ENCODE measurements at places on chromosomes 16 and 17. TPM values are rescaled to one million over a fixed set of nuclear protein-coding genes. Genes with fewer than 3 reads are reported as not detected.

The ZFPM1 gene
- 14.1 TPM for total RNA-seq

The CDRT15 gene
- not detected for total RNA-seq

The ATP2C2 gene
- total RNA-seq = not detected

The CCL8 gene
- not detected for total RNA-seq

The TMC8 gene
- 0.07 TPM for total RNA-seq

The C1QTNF8 gene
- not detected for total RNA-seq

The KRTAP2-4 gene
- not detected for total RNA-seq

The TAC4 gene
- total RNA-seq = not detected

DNA sequence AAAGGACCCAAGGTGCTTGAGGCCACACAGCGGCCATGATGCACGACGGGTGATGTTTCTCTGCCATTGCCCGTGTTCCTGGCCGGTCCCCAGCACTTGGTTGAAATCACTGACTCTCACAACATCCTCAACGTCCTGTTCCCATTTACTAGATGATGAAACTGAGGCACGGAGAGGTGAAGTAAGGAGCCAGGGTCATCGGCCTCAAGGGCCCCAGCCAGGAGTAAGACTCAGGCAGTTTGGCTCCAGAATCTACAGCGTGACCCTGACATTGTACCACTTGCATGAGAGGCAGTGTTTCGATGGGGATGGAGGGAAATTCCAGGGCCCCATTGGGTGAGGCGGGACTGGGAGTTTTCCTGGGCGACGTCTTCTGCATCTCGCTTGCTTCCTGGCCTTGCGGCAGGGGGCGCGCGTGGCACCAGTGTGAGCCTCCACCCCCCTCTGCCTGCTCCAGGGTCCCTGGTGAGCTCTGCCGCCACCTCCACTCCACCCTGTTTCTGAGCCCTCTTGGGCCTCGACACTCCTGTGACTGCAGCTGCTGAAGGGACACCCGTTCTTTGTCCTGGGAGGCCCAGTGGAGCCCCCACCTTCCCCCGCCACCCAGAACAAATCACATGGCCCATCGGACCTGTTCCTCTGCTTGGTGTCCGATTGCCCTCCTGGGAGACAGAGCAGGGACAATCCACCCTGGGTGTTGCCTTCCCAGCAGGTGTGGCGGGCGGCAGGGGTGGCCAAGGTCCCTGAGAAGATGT lies 133.0 kb upstream of the GSE1 start:
- no peak for DNase-seq

- no peak for DNase-seq
Measured at GRCh38 chr17:80611816-80612215, 67.2 kb downstream of the RPTOR start.

DNA sequence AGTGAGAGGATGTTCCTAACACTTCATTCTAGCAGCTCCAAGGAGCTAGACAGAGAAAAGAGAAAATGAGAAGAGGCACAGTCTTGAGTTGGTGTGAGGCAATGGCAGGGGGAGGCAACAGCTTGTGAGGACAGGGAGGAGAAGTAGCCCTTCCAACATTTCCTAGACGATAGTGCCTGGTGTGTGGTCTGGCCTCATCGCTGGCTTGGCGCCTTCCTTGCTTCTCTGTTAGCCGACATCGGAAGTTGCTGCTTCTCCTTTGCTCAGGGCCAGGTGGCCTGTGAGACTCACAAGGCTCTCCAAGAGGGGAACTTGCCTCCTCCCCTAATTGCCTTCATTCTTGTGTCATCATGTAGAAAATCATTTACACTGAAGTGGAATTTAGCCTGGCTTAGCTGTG lies 208.7 kb downstream of the MAP2K4 start:
- DNase-seq = no peak

DNA sequence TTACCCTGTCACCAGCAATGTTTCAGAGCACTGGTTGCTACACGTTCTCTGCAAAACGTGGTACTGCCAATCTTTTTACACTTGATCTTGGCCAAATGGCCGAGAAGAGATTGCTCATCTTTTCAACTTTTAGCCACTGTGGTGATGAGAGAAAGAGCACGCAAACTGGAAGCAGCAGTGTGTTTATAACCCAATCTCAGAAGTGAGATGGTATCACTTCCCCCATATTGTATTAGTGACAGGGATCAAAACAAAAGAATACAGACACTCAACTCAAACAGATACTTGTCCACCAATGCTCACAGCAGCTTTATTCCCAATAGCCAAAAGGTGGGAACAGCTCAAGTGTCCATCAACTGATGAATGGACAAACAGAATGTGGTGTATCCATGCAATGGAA lies 72.1 kb upstream of the FA2H start:
- no peak for DNase-seq

DNA sequence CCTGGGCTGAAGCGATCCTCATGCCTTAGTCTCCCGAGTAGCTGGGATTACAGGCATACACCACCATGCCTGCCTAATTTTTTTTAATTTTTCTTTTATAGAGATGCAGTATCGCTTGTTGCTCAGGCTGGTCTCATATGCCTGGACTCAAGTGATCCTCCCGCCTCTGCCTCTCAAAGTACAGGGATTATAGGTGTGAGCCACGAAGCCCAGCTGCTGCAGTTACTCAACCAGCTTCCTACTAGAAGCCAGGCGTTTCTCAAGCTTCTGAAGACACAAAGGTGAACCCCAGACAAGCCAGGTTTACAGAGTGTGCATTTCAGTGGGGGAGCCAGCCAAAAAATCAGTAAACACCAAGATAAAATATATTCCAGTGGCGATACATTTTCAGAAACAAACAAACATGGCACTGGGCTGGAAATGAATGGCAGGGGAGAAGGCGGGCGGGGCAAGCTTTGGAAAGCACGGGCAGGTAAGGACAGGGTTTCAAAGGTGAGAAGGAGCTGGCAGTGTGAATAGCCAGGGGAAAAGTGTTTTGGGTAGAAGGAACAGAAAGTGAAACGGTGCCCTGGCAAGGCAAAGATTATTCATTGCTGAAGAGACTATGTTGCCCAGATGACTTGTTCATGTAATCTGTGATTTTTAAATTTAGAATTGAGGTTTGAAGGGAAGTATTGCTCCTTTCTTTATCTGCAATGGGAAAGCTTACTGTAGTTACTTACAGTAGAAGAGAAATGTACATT lies 471.1 kb downstream of the WWOX start:
- DNase-seq = no peak

DNA sequence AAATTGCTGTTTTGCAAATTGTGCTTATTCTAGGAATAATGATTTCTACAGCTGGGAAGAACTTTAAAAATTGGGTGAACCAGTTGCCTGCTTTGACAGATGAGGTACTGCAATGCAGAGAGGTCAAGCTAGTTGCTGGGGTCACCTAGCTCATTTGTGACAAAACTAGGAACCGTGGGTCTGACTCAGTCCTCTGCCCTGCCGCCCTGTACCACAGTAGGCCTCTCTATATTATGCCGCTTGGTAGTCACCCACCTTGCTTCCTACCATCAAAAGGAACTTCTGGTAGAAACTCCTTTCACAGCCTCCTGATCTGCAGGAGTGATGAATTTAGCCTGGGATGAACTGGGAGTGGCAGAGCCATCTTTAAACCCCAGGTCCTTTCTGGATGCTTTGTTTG lies 105.7 kb downstream of the PITPNC1 start:
- DNase-seq = no peak

GRCh38 chr16:3180445-3180878 lies 7.5 kb upstream of the OR1F1 start:
- peak; percentile 40 for DNase-seq

- no peak for DNase-seq
Measured at GRCh38 chr17:20243524-20243923, 223.8 kb downstream of the LGALS9B start.

GRCh38 chr17:63961355-63962212 lies 11.1 kb downstream of the SCN4A start:
- DNase-seq = peak; percentile 11

DNA sequence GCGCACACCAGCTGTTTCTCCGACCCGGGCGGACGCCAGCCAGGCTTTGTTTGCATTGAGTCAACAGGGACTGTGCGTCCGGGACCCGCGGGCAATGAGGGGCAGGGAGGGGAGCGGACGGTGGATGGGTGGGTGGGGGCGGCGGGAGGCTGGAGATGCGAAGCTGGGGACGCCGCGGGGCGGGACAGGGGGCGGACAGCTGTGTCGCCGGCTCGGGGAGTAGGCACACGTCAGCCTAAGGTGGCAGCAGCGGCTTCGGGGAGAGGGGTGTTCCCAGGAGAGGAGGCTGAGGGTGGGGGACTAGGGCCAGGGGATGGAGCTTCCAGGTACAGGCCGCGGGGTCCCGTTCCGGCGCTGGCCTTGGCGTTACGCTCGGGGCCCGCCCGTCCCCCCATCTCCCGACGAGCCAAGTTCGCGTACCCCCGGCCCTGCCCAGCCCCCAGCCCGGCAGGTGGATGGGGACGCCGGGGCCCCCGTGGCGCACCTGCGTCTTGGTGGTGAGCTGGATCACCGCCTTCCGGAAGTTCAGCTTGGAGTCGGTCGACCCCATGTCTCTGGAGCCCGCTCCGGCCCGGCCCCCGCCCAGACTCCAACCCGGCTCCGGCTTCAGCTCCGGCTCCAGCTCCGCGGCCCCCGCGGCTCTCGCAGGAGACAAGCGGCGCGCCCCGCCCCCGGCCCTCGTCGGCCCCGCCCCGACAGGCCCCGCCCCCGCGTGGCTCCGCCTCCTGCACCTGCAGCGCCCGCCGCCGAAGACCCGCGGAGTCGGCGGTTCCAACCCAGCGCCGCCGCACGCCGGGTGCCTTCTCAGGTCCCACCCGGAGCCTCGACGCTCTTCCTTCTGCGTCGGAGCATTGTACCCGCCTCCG lies at the start of gene HID1:
Gene HID1 (minus strand): TSS at position 653 of the 866 bp plus-strand sequence. CDS start 103 bp downstream, at position 550.
- no peak for DNase-seq

DNA sequence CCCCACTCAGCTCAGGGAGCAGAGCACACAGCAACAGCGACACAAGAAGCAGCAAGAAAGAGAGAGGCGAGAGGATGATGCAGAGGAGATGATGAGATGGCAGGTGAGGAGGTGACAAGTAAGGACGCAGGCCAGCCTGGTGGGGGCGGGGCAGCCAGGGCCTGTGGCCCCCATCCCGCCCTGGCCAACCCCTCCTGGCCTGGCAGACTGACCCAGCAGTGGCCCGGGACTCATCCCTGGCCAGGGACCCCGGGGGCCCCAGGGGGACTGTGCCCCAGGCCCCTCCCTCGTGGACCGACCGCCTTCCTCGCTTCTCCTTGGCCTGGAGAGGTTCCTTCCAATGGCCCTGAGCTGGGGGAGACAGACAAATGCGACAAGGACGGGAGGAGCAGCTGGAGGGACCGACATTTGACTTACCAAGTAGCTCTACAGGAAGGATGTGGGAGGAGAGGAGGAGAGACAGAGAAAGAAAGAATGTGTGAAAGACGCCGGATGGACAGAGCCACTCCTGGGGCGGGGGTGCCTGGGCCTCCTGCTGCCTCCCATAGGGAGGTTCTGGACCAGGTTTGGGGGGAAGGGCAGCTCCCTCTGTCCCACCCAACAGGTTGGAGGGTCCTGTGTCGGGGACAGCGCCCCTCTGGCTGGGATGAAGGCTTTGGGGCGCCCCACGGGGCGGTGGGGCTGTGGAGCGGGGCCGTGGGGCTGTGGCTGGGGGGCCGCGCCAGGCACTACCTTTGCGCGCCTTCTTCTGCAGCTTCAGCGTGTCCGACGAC lies 6.8 kb downstream of the MTSS2 start:
- DNase-seq = no peak

- peak; percentile 99 for DNase-seq
Measured at GRCh38 chr17:59829217-59830006, 63.3 kb downstream of the TUBD1 start.

DNA sequence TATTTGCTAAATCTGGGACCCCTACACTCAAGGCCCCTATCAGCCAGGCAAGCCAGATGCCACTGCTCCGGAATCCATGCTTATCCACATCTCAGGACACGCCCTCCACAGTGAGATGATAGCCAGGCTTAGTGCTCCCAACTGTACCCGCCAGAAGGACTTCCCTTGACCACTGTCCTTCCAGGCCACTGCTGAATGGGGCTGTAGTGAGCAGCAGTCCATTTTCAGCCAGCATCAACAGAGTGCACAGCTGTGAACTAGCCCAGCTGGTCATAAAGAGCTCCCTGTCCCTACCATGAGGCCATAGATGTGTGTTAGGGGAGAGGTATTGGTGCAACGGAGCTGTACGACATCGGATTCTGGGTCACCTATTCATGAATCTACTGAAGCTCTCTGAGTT lies 13.0 kb upstream of the MED9 start:
- DNase-seq = no peak

DNA sequence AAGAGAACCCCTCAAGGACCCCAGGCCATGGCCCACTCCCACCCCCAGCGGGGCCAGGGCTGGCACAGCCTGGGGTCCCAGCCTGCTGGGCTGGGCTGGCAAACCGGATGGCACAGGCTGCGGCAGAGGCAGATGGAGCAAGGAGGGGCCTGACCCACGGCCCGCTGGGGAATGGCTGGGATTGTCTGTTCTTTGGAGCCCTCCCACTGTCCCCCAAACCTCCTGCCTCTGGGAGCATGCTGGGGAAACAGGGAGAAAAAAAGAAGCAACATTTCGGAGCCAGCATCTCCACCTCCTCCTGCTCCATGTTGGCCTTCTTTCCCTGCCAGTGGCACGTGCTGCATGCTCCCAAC lies 37.1 kb upstream of the LHX1 start:
- DNase-seq = no peak

GRCh38 chr16:1781758-1782407 lies 488 bp downstream of the SPSB3 start:
- peak; percentile 35 for DNase-seq
